ENCODE measurements at places on chromosomes 3 and 15.

- DNase-seq, result no peak
These were observed 519.8 kb upstream of the GBE1 start for GRCh38 chr3:82281205-82281604.

- DNase-seq, result no peak
These were observed 60.5 kb downstream of the DNASE1L3 start for GRCh38 chr3:58150130-58150809.

DNA sequence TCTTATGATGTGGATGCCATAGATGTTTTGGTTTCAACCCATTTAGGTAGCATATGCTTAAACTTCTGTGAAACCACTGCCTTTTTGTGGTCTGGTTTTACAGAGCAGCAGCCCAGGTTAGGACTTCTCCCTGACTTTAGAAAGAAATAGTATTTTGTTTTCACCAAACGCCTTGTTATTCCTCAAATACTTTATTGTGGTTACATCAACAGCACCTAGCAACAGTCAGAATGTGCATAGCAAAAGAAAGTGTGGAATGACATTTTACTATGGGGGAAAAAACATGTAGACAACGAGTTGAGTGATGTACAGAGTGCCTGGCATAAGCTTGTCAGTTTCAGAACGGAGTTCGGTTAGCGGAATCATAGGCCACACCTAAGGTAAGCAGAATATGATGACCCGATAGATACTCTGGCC lies 159.2 kb downstream of the TPRG1 start:
- no peak for DNase-seq

DNA sequence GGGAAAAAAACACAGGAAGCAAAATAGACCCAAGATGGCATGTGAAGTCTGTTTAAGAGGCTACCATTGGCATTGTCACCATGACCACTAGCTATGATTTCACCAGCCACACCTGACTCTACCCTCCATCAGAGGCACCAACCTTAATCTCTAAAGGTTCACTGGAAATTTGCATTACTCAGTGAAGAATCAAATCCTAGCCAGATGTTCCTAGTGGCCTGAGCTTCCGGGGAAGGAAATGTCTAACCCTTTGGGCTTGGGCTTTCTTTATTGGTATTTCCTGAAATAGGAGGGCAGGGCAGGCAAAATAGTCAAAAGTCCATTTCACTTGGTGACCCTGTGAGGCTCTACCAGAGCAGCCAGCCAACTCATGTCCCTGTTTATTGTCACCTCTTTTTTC lies 110.9 kb upstream of the PHLDB2 start:
- DNase-seq, result no peak

- DNase-seq, result no peak
These were observed 51.2 kb downstream of the FGF12 start for GRCh38 chr3:192675958-192676649.

GRCh38 chr15:79329171-79329611 lies 18.3 kb downstream of the TMED3 start:
- DNase-seq, result no peak

DNA sequence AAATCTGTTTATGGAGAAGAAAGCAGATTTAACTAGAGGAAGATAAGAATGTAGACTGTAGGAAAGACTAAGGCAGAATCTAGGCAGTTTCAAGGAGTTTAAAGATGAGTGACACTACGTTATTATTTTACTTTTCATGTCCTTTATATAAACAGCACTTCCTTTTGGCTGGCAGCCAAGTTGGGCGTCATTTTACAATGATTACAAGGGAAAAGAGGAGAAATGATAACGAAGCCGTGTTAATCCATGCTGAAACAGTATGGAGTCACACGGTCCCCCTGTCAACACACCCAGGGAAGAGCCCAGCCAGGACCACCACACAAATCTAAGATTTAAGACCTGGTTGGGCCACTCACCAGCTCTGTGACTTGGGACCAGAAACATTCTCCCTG lies 83.7 kb upstream of the NEO1 start:
- no peak for DNase-seq

DNA sequence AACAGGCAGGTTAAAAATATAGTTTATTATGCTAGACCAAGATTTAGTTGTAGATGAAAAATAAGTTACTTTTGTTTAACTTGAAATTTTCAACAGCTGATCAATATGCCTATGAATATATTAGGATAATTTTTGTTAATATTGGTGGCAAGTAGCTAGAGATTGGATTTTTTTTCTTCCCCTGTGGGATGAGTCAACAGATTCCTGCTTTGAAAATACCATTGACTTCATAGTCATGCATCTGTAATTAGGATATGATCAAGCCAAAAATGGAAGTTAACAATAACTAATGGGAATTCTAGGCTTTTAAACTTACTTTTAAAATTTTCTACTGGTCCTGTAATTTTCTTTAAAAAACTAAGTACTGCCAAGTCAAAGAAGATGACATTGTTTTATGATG lies 211.7 kb downstream of the ZIC1 start:
- no peak for DNase-seq

- no peak for DNase-seq
These were observed 554.1 kb downstream of the GOLGA6L6 start for GRCh38 chr15:19987389-19988048.

- DNase-seq, result no peak
These were observed 24.2 kb downstream of the CYP11A1 start for GRCh38 chr15:74343127-74343796.

- no peak for DNase-seq
These were observed 21.1 kb downstream of the ANXA2 start for GRCh38 chr15:60376677-60377095.

GRCh38 chr3:127299276-127299675 lies 11.4 kb upstream of the PRR20G start:
- no peak for DNase-seq

DNA sequence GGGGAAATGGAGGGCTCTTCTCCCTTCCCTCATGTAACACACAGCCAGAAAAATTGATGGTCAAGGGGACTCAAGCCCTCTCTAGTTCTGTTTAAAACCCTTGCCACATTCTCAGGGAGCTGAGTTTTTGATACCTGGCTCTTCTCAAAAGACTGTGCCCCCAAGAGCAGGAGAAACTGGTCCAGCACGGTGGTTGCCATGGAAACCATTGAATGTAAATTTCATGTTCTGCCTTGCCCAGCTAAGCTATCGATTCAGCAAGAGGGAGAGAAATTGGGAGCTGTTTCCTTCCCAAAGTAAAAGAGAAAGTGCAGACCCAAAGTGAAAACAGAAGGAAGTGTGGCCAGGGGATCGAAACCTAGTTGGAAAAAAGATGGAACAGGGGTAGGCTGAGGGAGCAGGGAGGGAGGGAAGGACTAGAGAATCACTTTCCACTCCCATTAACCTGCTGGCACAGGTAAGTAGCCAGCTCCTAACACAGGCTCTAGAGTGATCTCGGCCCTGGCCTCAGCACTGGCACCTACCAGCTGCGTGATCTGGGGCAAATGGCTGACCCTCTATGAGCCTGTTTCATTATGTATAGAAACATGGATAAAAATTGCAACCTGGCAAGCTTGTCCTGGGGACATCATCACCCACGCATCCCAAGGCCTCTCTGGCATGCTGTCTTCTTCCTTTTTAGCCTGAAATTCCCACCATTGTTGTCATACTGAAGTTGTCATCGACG lies 140.9 kb downstream of the TPRA1 start:
- DNase-seq, result no peak

GRCh38 chr3:133317866-133318265 lies 82.0 kb upstream of the BFSP2 start:
- DNase-seq, result no peak

GRCh38 chr3:38313695-38314094 lies 31.6 kb downstream of the SLC22A14 start:
- no peak for DNase-seq

All from GM12891 (cell line).